ENCODE measurements at places on chromosomes 4 and X.

DNA sequence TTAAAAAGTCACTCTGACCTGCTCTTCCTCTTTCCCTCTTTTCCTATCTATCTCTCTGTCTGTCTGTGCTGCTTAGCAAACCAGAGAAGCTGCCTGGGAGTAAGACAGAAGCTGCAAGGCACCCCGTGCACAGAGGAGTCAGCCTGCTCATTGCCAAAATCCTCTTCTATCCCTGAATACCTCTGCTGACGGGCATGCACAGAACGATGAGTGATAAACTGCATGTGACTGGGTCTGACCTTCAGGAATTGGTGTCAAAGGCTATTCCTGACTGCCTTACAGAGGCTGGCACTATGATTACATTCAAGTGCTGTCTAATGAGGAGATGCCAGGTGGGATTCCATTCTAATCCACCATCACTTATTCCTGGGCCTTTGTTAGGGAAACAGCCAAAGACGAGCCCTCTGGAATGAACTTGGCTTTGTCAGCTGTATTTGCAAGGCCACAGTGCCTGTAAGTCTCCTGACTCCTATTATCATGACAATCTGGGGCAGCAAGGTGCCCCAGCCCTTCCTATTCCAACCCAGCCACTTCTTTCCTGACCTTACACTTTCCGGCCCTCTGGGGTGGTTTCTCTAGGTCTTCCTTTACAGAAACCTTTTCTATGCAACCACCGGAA is 45.4 kb upstream of the CTAG2 start:
- DNase-seq, result no peak

- no peak for DNase-seq
These were observed 202.5 kb upstream of the RPL34 start for GRCh38 chr4:108417923-108418322.

- no peak for DNase-seq
These were observed 15.6 kb downstream of the SHOX start for GRCh38 chrX:646228-646495.

GRCh38 chr4:176898791-176899190 is 106.1 kb upstream of the VEGFC start:
- no peak for DNase-seq

- no peak for DNase-seq
These were observed 641.9 kb downstream of the NLGN4X start for GRCh38 chrX:5586726-5587125.

DNA sequence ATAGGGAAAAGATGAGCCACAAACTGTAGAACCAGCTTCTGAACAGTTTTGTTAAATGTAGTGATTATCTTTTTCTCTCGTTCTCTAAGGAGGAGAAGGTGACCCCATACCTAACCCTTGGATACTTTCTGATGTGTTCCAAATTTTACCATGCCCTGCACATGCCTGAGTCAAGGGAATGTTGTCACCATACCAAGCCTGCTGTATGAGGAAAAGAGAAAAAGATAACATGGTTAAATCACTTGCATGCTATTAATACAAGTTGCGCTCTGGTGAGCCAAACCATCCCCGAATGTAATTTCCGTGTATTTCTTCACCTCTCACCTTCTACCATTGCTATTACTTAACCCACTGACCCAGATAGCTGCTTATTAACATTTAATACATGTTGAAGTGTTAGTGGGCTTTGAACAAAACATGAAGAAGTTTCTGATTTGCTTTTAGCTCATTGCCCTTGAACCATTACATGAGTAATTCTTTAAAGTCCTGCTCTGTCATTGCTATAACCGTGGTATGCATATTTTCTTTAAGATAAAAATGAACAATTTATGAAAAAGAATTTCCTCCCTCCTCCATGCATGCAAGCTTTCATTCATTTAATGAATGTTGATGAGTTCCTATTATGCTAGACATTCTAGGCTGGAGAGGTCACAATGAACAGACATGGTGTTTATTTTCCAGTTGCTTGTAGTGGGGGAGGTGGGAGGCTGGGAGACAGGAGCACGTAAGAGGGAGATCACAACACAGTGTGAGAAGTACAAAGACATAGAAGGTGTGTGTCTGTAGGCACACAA is 13.6 kb upstream of the KIT start:
- DNase-seq, result no peak

- DNase-seq, result no peak
These were observed 20.8 kb downstream of the ENPP6 start for GRCh38 chr4:184196730-184197385.

All from activated CD4-positive, alpha-beta T cell treated with anti-CD3 and anti-CD28 coated beads, Interleukin-2, Interleukin-6, amounts not matched to agents 100 ng/mL and 50 ng/mL, durations not matched to agents 16 hours and 8 hours (primary cell).